ENCODE measurements at places on chromosomes 6 and 20.

GRCh38 chr6:39369987-39370386, 47.5 kb upstream of the KCNK16 start:
- DNase-seq, result no peak

DNA sequence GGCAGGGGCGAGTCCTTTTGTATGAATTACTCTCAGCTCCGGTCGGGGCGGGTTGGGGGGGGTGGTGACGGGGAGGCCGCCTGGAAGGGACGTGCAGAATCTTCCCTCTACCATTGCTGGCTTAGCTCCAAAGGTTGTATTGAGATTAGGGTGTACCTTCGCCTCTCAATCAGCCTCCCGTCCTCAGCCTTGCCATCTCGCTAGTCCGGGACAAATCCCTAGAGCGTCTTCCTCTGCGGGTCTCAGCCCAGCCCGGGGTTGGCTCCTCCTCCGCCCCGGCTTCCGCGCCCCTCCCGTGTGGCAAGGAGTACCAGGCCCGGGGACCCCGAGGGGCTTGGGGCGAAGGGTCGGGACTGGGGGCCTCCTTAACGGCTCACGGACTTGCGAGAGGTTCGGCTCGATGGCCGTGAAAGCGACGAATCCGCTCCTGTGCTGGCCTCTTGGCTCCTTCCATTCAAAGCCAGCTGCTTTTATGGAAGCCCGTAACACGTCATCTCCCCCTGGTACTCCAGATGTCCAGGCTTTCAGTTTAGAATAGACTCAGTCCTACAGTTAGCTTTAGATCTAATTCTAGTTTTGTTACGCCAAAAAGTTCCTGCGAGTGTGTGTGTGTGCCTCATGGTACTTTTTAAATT, 636 bp upstream of the EEF1A1 start:
- DNase-seq, result peak; percentile 99

- no peak for DNase-seq
Measured at GRCh38 chr6:169380493-169380892, 126.8 kb upstream of the THBS2 start.

- peak; percentile 25 for DNase-seq
Measured at GRCh38 chr6:169215201-169215681, 38.4 kb downstream of the THBS2 start.

DNA sequence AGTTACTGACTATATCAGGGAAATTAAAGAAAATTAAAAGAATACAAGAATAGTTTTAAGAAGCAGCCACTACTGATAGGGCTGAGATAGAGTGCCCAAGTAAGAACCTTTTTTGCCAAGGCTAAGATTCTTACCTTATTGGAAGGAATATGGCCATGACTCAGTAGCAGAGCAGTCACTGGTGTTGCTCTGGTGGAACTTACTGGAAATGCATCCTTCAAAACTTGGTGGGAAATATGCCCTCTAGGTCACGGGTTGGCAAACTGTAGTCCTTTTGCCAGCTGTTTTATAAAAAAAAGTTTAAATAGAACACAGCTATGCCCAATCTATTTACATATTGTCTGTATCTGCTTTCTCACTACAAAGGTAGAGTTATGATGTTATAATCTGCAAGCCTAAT, 6.0 kb downstream of the HSF2 start:
- DNase-seq, result no peak

GRCh38 chr20:56806952-56807517, 177.9 kb downstream of the TFAP2C start:
- DNase-seq, result no peak

DNA sequence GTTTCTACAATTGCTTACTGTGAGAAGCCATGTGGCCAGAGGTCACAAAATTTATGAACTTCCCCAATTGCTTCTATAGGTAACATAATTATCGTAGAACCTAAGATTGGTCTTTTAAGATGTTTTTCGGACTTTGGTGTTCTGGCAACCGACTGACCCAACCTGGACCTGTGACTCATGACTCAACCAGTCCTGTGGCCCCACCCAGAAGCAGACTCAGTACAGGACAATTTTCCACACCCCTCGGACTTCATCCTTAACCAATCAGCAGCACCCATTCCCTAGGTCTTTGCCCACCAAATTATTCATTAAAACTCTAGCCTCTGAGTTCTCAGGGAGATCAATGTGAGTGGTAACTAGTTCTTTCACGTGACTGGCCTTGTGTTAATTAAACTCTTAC, 26.4 kb upstream of the AKAP12 start:
- no peak for DNase-seq

- no peak for DNase-seq
Measured at GRCh38 chr6:885051-885590, 192.2 kb upstream of the EXOC2 start.

DNA sequence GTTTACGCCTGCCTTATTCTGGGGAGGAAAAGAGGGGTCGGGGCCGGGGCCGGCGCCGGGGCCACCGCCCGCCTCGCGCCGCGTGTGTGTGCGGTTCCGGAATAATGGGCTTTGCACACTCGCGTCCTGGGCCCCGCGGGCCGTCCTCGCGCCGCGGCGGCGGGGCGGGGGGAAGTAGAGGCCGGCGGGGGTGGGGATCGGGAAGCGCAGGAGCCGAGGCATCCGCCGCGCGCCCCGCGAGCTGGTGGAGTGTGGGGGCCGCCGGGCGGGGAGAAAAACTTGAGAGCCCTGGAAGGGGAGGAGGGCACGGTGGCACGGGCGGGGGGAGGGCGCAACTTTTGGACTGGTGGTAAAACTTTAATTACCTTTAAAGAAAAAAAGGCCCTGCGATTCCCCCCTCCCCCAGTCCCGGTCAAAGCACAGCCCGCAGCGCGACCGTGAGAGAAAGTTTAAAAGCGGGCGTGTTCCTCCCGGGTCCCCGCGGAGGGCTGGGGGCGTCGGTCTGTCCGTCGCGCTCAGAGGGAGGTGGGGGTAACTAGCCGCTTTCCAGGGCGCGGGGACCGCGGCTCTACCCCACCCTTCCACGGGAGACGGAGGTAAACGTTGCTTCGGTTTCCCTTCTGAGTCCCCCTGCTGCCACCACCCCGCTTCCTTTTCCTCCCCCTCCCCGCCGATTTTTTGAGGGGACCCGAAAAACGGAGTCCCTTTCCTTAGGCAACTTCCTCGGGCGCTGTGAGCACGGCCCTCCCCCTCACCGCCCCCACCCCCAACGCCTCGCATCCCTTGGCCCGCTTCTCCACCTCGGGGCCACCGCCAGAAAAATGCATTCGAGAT, 1.9 kb downstream of the L3MBTL3 start:
- peak; percentile 32 for DNase-seq

DNA sequence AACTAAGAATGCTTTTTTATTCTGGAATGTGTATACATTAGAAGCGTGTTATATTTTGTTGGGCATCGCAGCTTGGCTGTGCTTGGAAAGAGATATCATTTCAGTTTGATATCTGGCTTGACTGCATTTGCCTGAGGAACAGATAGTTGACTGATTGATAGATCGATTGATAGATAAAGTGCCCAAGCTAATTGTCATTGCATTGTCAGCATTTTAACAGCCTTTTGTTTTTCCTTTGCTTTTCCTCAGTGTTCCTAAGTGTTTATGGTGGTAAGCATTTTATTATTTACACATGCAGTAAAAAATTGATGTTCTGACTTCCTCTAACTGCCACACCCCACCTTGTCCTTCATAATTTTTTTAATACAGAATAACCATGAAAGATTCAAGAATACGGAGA, 180.9 kb upstream of the GRIK2 start:
- no peak for DNase-seq

DNA sequence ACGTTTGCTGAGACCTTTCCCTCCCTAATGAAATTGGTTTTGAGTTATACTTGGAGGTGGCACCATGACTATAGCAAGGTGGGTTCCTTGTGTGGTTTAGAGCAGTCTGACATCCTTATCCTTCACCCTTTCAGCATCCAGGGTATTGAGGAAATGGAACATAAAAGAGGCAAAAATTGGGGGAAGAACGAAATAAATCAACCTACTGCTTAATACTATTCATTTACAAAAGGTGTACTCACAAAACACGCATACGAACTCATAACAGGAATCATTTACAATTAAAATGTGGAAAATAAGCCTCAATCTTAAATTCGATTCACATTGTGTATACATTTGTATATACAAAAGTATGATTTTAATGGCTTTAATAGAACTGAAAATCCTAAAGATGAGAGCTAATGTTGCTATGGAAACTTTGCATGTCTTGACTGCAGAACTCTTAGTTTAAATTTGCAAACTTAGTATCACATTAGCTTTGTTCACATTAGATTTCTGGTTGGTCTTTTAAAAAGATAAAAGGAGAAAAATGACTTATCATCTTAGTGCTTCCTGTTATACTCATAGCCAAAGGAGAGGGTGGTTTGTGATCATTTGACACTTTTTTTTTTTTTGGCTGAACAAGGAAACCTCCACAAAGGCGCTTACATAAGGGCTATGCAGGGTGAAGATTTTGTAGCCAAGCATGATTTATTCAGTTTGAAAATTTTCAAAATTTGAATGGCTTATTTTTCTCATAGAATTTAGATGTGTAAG, 76.1 kb upstream of the ATXN1 start:
- no peak for DNase-seq

- no peak for DNase-seq
Measured at GRCh38 chr6:13611715-13612114, 3.4 kb upstream of the NOL7 start.

DNA sequence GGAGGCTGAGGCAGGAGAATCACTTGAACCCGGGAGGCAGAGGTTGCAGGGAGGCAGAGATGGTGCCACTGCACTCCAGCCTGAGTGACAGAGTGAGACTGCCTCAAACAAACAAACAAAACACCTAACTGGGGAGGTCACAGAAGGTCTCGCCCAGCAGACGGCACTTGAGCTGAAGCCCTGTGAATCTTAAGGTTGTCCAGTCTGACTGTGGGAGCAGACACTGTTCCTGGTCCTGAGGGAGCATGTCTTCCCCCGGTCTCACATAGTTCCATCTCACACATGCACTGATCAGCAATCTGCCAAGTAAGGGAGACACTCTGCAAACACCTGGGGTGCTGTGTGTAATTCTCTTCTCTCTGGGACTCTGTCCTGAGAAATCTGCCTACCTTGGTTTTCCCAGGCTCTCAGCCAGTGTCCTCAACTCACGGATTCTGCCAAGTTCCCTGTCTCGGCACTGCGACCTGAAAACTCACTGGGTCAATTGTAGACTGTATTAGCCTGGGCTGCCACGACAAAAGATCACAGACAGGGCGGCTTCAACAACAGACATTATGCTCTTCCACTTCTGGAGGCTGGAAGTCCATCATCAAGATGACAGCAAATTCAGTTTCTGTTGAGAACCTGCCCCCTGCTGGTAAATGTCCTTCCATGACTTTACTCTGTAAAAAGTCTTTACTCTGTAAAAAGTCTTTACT, 94.3 kb downstream of the JPH2 start:
- peak; percentile 36 for DNase-seq

GRCh38 chr20:12210591-12210990, 292.9 kb downstream of the BTBD3 start:
- DNase-seq, result no peak

GRCh38 chr6:122832459-122832858, 43.4 kb downstream of the SMPDL3A start:
- DNase-seq, result no peak

DNA sequence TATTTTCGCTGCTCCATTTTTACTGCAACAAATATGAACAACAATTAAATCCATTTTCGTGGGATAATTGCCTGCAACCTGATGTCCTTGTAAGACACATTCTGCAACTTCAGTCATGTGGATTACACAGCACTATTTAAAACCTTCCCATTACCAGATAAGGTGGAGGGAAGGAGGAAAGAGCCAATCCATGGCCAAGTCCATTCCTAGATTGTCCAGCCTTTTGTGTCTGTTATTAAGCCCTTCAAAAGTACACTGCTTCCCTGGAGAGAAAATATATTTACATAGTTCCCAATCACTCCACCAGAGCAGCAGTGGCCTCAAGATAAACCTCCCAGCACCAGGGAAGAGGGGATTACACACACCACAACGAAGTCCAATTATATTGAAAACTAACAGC, 347.9 kb downstream of the CDH26 start:
- no peak for DNase-seq

DNA sequence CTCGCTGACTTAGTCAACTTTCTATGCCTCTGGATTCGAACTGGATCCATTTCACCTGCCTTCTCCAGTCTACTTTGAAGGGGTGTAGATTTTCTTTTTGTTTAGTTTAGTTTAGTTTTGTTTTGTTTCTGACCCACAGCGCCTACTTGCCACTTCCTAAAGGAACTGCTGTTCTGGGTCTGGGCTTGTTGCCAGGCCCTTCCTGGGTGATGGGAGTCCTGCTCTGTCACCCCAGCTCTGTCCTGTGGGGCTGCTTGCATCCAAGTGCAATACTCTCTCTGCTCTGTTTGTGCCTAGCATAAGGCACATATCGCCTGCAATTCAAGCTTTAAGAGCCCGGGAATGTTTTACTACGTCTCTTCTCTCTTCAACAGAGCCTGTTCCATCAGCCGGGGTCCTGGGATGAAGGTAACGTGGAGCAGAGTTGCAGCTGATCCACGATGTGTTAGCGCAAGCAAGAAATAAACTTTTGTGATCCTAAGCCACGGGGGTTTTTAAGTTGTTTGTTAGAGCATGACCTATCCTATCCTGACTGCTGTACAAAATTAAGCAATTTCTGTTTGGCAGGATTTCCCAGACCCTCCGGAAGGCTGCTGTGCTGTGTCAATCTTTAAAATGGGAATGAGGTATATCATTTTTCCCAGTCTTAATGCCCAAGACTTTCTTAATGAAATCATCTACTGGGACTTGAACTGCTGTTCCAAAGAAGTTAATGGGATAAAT, 30.9 kb upstream of the TAGAP start:
- peak; percentile 66 for DNase-seq

- no peak for DNase-seq
Measured at GRCh38 chr20:62368976-62369814, 2.1 kb upstream of the LAMA5 start.

- no peak for DNase-seq
Measured at GRCh38 chr6:125810445-125810844, 19.7 kb downstream of the NCOA7 start.

DNA sequence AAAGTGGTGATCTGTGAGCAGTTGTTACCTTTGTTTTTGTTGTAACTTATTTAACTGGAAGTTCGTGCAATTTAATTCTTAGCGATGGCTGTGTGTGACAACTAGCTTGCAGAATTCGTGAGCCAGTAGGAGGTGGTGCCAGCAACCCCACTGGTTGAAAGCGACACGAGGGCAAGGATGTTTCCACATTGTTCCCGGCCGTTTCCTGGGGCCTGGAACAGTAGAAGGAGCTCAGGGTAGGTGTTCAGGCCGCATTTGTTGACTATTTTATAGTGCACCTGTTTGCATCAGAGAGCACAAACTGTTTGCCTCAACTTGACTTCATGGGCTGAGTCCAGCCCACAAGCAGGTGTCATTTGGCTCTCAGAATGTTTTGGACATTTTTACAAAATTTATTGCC, 112.1 kb upstream of the PTPN1 start:
- no peak for DNase-seq

DNA sequence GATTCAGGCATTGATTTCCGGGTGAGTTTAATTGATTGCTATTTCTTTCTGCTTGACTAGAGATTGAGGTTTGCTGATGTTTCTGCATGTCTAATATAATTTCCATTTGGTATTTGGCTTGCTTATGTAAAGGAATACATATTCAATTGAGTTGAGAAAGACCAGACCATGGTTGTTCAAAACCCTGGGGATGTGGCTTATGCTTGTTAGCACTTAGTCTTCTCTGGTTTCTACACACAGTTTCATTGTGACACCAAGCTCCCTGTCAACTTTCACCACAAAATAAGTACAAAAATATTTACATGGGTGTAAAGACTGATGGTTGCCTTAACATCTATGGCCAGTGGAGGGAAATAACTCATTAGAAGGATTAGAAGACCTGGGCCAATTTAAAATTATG, 209.6 kb downstream of the CDH26 start:
- DNase-seq, result no peak

All from Kasumi-1 (cell line).